ENCODE measurements at places on chromosomes 5 and 9. TPM values are rescaled to one million over a fixed set of nuclear protein-coding genes. Genes with fewer than 3 reads are reported as not detected.

The SLC28A3 gene
- total RNA-seq: 1.9 TPM

The TMC1 gene
- total RNA-seq: not detected

The MEIKIN gene
- total RNA-seq: not detected

The FBLL1 gene
- 0.18 TPM for total RNA-seq
